ENCODE measurements at places on chromosomes 16 and 17.
A peak's percentile ranks its signal among the peaks of the same experiment; 100 is the strongest.

DNA sequence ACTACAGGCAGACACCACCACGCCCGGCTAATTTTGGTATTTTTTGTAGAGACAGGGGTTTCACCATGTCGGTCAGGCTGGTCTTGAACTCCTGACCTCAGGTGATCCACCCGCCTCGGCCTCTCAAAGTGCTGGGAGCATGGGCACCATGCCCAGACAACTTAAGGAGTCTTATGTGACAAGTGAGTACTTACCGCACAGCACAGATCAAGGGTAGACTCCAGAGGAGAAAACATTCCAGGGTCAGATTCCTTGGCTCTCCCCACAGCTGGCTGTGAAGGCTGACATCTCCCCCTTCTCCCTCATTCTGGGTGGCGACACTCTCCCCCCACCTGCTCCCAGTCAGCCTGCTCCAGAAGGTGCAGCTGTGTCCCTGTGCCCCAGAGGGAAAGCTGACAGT lies 10.6 kb downstream of the ZSCAN10 start:
- DNase-seq, result no peak

- DNase-seq, result no peak
These were observed 17.3 kb downstream of the ARHGAP44 start for GRCh38 chr17:12806630-12807029.

- no peak for DNase-seq
These were observed 226.6 kb upstream of the RPL38 start for GRCh38 chr17:73976676-73977521.

DNA sequence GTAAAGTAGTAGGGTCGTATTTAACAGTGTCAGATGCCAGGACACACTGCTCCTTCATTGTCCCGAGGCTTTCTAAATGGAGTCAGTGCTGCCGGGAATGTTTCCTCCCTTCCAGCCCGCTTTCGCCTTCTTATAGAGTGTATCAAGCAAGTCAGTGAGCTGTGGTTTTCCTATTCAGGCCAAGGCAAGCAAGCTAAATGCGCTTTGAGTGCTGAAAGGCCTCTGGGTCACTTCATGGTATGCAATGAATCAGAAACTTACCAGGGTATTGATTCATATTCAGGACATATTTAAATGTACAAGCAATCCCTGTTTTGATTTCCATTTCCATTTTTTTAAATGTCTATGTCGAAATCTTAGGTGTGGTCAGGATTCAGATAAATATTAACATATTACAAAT lies 327.9 kb upstream of the SOX9 start:
- no peak for DNase-seq

- DNase-seq, result no peak
These were observed 26.0 kb upstream of the ITGB4 start for GRCh38 chr17:75695141-75695829.

- no peak for DNase-seq
These were observed 15.7 kb upstream of the RNF43 start for GRCh38 chr17:58432806-58433573.

DNA sequence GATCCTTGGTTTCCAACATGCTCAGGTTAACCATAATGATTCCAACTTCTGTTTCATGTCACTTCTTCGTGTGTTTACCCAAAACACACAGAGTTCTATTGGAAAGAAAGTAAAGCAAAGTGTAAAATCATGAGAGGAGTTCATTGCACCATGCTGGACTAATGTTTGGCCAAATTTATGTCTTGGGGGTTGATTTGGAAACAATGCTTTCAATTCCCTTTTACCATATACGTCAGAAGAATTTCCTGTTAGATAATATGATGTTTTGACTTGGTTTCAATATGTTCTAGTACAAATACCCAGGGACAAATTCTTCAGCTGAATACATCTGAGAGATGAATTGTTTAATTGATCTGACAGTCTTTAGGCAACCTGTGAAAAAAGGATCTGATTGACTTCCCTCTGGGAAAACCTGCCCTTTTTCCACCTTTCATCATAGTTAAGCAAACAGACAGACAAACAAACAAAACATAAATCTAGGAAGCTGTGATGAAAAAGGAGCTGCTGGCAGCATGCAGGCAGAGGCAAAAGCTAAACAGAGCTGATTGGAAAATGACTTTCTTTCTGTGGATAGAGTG lies 26.0 kb upstream of the MPHOSPH6 start:
- DNase-seq, result no peak

DNA sequence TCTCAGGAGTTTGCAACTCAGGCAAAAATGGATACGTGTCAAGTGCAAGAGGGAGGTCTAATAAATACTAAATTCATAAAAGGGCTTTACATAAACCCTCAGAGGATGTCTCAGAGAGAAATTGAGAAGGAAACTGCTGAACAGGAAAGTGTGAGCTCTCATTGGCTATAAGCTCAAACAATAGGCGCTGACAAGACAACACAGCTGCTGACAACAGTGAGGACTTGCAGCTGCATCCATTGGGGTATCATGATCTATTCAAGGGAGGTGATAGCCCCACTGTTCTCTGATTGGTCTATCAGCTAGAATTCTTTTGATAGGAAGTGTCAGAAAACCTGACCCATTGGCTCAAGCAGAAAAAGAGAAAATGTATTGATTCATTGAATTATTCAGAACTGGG lies 187.2 kb downstream of the CBLN1 start:
- DNase-seq, result no peak

- DNase-seq, result no peak
These were observed 2.8 kb upstream of the ATXN2L start for GRCh38 chr16:28820016-28820415.

- DNase-seq, result no peak
These were observed 21.8 kb downstream of the NUDT7 start for GRCh38 chr16:77744141-77744540.

DNA sequence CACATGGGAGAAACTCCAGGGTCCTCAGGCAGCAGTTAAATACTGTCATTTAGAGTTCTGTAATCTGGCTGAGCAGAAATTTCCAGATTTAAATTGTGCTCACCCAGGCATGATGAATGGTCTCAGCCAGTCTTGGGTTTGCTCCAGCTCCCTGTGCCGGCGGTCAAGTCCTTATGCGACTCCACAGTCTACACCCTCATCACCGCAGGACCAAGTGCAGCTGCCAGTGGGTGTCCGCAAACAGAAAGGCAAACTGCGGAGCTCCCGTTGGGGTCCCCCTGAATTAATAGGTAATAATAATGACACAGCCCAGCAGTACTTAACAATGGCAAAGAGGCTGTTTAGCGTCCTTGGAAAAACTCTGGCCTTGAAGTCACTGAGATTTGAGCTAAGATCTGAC lies 3.9 kb upstream of the CACNG4 start:
- DNase-seq, result no peak

DNA sequence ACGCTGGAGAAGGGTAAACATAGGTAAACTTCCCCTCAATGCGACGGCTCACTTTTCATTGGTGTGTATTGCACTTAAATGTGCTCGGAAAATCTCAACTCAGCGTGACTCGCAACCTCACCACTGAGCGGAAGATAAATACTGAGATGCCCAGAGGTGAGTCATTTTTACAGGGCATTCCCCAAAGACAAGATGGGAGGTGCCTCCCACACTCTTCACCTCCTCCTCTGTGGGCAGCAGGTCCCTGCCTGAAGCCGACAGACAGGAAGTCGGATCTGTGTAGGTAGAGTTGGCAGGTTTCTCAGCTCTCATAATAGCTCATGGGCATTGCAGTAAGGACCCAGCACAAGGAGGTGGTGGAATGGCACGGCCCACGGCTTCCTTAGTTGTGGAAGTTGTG lies 274.6 kb upstream of the HSBP1 start:
- no peak for DNase-seq

DNA sequence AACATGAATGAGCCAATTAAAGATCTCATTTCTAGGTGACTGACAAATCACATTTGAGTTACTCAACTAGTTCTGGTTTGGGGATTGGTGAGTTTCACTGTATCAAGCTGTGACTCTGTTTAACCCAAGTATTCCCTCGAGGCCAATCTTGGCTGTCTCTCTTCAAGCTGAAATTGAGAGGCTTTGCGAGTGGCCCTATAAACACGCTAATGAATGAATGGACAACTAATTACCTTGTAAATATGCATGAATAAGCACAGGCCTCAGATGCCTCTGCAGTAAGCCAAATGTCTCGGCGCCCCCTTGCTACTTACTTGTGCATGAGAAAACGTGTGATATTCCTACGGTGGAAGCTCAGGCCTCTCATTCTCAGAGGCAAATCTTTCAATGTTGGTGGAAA lies 450.3 kb upstream of the PSMD7 start:
- DNase-seq, result no peak

DNA sequence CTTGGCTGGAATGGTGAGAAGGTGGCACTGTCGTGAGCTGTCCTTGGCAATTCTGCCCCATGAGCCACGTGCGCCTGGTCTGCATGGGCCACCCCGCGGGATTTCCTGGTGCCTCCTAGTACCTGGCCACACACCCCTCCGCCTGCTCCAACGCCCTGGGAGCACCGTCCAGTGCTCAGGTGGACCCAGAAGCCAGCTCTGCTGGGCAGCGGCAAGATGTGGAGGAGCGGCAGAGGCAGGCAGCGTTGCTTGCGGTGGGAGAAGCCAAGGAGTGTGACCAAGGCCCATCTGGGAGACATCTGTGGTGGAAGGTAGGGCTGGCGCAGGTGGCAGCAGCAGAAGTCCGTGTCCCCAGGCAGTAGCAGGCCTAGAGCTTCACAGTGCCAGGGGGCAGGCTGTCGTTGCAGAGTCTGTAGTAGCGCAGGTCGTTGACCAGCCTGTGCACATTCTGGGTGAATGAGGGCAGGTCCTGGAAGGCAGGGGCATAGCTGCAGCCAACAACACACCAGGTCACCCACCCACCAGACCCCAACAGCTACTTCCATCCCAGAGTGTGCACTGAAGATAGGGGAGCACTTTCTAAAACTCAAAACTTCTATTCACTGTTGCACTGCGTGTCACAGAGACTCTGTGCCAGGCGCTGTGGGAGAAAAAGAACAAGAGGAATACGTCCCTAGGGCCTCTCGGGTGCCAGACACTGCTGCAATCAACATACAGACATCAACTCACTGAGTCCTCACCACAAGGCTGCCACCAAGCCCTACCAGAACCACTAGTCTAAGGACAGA lies 34.9 kb upstream of the GSG1L start:
- no peak for DNase-seq

GRCh38 chr17:6913608-6914443 lies 82.0 kb upstream of the ALOX12 start:
- DNase-seq, result peak; percentile 65

- DNase-seq, result no peak
These were observed 92.0 kb downstream of the WSCD1 start for GRCh38 chr17:6162216-6162615.

- DNase-seq, result no peak
These were observed 30.7 kb upstream of the GOSR2 start for GRCh38 chr17:46892192-46892703.

GRCh38 chr16:10806698-10807097 lies 11.9 kb downstream of the TVP23A start:
- no peak for DNase-seq

GRCh38 chr17:58420827-58421226 lies 3.5 kb upstream of the RNF43 start:
- no peak for DNase-seq

DNA sequence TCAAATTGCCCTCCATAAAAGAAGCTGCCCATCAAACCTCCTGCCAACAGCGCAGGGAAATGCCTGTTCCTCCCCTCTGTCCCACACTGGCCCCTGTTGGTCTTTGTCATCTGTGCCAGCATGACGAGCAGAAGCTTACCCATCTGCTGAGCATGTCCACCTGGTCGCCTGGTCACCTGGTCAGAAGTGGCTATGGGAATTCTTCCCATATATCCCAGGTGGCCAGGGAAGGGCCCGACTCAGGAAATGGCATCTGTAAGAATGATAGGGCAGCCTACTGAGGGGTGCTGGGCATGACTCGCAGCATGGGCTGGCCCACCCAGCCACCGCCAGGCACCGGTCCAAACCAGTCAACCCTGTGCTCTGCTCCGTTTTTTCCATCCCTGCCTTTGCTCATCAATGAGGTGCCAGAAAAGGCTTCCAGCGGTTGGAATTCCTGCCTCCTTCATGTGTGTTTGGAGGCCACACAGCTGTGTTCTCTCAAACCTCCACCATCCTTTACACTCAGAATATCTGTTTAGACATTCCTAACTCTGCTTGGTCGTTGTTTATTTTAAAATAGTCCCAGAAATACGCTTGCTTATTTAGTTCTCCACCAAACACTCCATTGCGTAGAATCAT lies 145.2 kb downstream of the CLEC16A start:
- no peak for DNase-seq

DNA sequence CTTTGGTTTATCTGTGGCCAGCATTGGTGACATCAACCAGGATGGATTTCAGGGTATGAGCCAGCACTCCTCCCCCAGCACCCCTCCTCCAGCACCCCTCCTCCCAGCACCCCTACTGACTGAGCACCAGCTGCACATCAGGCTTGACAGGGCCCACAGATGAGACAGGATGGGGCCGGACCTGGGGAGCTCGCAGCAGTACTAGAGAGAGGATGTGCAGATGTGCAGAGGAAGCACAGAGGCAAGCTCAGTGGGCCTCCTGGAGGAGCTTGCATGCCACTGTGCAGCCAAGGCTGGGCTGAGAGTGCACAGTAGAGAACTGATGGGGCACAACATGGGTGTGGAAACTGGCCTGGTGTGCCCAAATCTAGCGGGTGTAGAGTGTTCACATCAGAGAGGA lies 16.2 kb downstream of the ITGA3 start:
- DNase-seq, result no peak

DNA sequence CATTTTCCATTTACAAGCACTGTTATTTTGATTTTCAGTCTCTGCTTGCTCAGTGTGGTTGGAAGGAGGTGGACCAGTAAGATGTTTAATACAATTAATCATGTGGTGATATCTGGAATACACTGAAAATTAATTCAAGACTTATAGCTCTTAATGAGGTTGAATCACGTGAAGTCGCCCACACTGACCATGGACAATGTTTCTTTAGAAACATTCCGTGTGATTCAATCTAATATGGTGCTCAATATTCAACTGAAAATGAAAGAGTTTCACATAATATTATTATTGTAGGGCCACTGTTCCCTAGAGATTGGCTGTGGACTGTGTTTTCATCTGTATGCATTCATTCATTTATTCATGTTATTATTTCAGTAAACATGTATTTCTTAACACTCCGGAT lies 45.2 kb upstream of the MAF start:
- DNase-seq, result no peak

DNA sequence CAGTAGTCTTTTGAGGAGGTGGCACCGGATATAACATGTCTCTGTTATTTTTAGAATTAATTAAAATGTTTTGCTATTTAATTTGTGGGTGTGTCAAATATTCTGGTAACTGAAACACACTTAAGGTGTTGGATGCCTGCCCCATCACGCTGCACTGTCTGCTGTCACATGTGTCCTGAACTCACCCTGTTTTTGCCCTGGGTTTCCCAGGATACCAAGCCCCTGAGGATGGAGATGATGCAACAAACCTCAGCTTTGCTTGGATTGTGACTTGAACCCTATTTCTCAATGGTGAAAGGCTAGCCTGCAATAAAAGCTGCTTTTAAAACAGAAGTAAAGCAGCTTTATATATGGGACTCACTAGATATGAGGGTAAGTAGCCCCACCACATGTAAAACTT lies 11.5 kb upstream of the DUSP14 start:
- DNase-seq, result no peak

- no peak for DNase-seq
These were observed 58.2 kb downstream of the STX8 start for GRCh38 chr17:9517396-9517795.

- no peak for DNase-seq
These were observed 560.7 kb upstream of the RBFOX1 start for GRCh38 chr16:6771956-6772355.

- no peak for DNase-seq
These were observed 5.2 kb upstream of the SH2B1 start for GRCh38 chr16:28858421-28858820.
